AG20443 (cell line): ENCODE measurements at places on chromosomes 4 and X.
A peak's percentile ranks its signal among the peaks of the same experiment; 100 is the strongest.

- peak; percentile 36 for DNase-seq
Measured at GRCh38 chrX:133985164-133985966, at the start of gene GPC3. GPC3 (minus strand) TSS chrX:133985594.

DNA sequence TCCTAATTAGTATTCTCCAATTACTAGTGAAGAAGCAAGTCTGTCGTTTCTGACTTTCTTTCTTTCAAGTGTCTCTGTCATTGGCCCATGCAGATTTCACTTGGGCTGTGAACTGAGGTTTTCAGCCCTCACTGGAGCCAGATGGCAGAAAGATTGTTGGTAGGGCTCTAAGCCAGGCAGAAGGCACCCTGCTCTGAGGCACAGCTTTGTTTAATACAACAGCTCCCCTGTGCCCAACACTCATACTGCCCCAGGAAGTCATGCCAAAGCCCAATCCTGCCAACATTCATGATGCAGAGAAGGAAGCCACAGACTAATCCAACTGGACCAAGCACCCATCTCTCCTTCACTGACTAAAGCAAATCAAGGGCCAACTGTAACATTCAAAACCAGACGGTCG lies 117.1 kb upstream of the FRG1 start:
- no peak for DNase-seq

- no peak for DNase-seq
Measured at GRCh38 chr4:25857403-25857802, 5.4 kb downstream of the SEL1L3 start.

GRCh38 chr4:55633903-55634302 lies 2.2 kb downstream of the NMU start:
- DNase-seq, result no peak

DNA sequence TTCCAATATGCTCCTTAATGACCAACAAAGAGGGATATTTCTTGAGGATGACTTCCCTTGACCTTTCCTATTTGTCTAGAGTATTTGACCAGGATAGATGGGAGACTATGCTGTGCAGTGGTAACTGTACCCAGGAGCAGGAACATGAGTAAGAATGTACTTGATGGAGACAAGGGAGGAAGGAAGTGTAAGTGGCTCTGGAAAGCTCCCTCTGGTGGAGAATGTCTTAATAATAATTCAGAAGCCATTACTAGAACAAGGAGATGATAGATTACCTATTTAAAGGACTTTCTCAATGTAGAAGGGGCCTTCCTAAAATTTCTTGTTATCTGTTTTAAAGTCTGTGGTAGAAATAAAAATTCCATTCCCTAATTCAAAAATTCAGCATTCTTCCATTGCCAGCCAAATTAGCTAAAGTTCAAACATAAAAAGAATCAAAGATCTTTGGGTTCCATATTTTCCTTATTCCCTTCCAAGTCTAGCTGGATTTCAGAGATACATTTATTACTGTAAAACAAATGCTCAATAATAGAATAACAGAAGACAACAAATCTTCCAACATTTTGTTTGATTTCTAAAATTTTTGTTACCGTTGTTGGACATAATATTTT lies 83.8 kb downstream of the GRID2 start:
- DNase-seq, result peak; percentile 25

- DNase-seq, result no peak
Measured at GRCh38 chrX:4043951-4044350, 330.5 kb upstream of the PRKX start.

DNA sequence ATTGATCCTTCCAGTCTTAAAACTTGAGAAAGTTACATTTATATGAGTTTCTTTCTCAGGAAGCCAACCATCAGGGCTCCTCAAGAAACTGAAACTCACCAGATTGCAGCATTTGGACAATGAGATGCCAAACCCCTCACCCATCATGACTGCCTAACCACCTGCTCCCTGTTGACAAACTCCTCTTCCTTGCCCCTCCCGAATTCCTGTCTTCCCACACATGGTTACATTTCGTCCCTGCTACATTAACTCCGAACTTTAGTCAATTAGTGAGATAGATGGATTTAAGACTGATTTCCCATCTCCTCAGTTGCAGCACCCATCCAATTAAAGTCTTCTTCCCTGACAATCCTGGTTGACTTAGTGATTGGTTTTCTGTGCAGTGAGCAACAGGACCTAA lies 118.7 kb downstream of the ZNF330 start:
- no peak for DNase-seq

- no peak for DNase-seq
Measured at GRCh38 chr4:85430697-85431096, 44.3 kb upstream of the ARHGAP24 start.

DNA sequence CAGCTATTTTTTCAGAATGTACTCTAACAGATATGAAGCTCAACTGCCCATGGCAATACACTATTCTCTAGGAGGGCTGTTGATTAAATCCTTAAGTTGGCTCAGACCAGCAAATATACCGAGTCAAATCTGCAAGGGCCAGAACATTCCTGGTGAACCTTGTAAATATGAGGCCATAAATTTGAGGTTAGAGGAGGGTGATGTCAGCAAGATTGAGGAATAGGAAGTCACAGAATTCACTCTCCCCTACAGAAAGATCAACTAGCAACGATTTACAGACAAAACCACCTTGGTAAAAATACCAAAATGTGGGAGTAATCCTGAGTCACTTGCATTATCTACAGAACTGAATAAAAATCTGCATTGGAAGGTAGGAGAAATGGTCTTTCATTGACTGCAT lies 399.3 kb downstream of the GPM6A start:
- peak; percentile 34 for DNase-seq

- no peak for DNase-seq
Measured at GRCh38 chr4:86529436-86529835, 64.7 kb upstream of the PTPN13 start.

GRCh38 chrX:45186643-45187026 lies 14.0 kb downstream of the DIPK2B start:
- DNase-seq, result no peak

DNA sequence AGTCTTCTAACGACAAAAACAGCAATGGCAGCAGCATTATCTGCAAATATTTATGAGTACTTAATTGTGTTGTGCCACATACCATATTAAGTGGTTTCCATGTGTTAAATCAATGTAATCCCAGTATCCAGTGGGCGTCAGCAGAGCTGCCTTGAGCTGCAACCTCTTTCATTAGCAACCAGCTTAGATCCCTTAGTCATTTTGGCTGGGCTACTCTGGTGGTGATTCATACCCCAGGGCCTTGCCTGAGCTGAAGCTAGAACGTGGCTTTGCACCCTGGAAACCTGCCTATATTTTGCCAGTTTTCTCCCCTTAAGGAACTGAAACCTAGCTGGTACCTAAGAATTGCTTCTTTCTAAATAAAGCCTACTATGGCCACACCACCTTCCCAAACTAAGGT lies 474.3 kb upstream of the FTHL17 start:
- peak; percentile 84 for DNase-seq

GRCh38 chrX:40095583-40096394 lies 2.0 kb downstream of the BCOR start:
- DNase-seq, result peak; percentile 12

DNA sequence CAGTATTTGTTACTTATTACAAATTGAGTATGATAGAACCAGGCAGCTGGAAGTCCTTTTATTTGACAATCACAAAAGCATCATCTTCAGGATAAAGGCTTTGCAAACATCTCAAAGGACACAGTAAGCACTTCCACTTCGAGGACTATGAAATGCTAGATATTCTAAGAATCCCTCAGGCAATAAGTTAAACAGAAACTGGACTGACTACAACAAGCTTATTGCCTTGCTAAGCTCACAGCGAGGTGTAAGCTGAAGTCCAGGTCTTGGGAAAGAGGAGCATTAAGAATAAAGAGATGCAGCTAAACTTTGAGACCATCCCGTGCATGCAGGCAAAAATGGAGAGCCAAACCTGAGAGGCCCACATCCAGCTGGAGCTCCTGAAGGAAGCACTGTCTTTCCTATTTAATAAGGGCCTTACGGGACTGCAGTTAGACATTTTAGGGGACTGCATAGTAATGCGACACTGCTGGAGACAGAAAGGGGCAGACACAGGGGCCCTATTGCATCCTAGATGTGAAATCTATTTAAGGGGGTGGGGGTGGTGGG lies 38.7 kb downstream of the DCHS2 start:
- DNase-seq, result no peak

- peak; percentile 53 for DNase-seq
Measured at GRCh38 chr4:68175562-68176155, 46.0 kb upstream of the TMPRSS11F start.
